ENCODE measurements at places on chromosomes 16 and 17.
A peak's percentile ranks its signal among the peaks of the same experiment; 100 is the strongest.

DNA sequence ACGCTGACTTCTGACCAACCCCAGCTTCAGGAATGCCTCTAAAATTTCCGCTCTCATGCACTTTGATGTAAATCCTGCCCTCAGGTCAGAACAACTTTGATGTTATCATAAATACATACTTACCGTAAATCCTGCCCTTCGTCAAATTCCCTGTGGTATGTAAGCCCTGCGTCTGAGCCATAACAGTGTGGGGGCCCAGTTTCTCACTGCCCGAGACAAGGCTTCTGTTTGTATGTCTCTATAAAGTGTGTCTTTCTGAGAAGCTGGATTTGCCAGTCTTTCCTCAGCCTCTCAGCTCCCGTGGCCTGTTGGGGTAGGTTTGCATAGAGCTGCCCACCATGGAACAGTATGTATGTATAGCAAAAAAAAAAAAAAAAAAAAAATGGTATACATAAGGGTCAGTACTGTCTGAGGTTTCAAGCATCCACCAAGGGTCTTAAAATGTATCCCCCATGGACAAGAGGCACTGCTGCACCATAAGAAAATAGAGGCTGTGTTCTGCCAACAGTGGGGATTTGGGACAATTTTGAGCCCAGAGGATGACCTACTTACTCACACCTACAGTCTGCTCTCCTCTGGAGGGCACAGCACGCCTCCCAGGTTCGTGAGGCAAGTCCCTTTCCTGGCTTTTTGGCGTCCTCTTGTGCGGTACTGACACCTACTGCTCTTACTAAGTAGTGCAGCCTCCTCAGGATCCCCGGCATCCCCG, 17.5 kb downstream of the PRMT7 start:
- peak; percentile 80 for DNase-seq

DNA sequence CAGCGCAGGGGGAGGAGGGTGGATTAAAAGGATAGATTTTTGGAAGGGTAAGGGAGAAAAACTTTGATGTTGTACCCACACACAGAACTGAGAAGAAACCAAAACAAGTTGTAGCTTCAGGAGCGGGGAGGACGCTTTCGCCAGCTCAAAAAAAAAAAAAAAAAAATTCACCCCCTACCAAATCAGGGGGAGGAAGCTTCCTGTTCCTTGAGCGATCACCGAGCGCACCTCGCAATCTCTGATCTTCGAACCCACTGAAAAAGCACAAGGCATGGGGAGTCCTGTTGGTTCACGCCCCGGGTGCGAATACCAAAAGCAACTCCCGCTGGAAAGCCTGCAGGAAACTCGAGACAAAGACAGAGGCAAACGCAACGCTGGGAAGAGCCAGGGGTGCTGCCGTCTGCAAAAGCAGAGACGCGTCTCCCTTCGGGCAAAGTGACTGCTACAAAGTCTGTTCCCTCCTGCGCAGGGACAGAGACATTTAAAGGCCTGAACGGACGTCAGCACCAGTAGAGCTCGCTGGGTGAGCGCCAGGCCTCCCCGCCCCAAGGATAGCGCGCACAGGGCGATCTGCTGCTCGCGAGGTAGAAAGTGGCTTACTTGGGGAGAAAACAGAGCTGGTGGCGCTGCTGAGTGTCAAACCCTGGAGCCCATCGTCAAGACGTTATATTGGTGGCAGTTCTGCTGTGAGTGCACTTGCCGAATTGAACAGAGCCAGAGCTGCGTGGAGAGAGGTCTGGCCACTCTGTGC, 190.4 kb downstream of the USP22 start:
- peak; percentile 37 for DNase-seq

GRCh38 chr17:9334536-9335446, 240.8 kb downstream of the STX8 start:
- DNase-seq: no peak

- peak; percentile 75 for DNase-seq
Observed at GRCh38 chr16:65745-66144, 6.7 kb downstream of the RHBDF1 start.

DNA sequence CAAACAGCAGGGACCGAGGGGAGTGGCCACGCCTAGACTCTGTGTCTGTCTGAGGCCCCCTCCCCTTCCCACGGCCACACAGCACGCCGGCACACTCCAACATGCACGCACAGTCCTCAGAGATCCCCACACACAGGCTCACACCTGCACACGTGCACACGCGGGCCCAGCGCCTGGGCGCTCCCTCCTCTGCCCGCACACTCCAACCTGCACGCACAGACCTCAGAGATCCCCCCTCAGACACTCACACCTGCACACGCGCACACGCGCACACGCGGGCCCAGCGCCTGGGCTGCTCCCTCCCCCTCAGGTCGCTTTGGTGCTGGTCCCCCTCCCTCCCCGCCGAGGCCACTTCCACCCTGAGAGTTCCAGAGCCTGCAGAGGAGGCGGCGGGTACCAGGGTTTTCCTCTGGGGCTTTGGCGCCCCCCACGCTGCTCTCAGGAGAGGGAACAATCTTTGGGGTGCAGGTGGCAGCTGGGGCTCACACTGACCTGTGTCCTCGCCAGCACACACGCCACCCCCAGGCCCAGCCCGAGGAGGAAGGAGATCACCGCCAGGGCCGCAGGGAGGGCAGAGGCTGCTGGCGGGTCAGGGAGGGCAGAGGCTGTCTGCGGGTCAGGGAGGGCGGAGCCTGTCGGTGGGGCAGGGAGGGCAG, 1.6 kb downstream of the CD7 start:
- no peak for DNase-seq

DNA sequence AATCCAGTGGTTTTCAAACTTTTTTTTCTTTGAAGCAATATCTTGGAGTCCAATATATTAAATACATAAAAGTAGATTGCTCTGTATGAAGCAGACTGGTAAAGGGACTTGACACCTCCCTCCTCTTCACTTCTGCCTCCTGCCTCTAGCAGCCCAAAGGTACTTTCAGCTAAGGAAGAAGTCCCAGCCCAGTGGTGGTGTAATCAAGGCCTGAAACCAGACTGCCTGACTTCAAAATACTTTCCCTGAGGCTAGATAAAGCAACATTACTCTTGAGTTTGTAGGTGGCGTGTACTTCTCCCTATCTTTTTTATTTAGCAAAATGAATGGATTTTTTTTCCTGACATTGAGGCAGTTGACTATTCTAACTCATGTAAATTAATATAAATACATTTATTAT, 122.4 kb upstream of the TMEM97 start:
- DNase-seq: no peak

- peak; percentile 23 for DNase-seq
Observed at GRCh38 chr16:57653936-57654335, 14.2 kb upstream of the ADGRG3 start.

GRCh38 chr16:57899771-57900661, 70.9 kb downstream of the CNGB1 start:
- DNase-seq: peak; percentile 61

DNA sequence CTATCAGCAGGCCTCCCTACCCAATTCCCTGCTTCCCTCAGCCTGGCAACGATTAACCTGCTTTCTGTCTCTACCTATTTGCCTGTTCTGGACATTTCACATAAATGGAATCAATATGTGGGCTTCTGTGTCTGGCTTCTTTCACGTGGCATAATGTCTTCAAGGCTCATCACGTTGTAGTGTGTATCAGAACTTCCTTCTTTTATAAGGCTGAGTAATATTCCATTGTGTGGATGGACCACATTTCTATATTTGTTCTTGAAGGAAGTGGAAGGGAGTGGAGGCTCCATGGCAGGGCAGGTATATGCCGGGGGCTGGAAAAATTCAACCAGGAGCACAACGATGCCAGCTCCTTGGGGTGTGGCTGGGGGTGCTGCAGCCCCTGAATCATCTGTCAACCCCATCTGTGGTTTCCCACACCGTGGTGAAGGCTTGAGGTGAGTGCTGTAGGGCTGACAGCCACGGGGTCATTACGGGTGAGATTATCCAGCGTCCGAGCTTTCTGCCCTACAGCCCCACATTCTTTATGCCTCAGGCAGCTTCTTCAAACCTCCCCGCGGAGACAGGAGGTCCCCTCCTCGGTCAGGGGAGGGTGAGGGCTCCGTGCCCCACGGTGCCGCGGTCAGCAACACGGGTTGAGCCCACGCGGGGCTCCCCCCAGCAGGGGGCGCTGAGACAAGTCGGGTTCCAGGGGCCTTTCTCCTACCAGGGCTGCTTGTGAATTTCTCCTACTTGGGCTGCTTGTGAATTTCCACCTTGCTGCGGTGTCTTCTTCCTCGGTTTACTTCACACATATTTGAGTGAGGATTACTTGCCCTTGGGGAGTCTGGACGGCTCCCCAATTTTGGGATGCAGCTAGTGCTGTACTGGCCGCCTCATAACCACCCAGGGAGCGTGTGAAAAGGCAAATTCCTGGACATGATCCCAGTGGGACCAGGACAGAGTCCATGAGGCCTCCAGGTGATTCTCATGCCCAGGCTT, 18.3 kb upstream of the WFIKKN2 start:
- peak; percentile 19 for DNase-seq

DNA sequence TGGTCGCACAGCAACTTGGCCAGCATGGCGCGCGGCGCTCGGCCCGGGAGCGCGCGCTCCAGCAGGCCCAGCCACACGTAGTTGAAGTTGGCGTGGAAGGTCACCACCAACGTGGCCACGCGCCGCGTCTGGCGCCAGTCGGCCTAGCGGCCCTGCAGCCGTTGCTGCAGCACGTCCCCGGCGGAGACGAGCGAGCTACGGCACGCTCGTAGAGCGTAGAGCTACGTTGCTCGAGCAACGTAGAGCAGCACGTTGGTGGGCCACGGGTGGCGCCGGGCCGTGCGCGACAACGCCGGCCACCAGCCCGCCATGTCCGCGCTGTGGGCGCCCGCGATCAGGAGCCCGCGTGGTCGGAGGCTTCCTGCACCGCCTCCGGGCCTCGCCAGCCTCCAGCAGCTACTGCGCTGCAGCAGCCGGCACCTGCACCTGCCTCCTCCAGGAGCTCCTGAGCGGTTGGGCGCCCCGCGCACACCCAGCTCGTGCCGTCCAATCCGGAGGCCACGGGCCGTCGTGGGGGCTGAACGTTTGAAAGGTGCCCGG, 13.4 kb upstream of the SULT1A1 start:
- DNase-seq: no peak
